Right forelimb (tissue), 1 donor: ENCODE measurements at places on chromosomes 4 and X.

- DNase-seq, result no peak
Measured at GRCh38 chr4:66160606-66161005, 490.3 kb upstream of the EPHA5 start.

- no peak for DNase-seq
Measured at GRCh38 chr4:112340023-112340422, 42.9 kb downstream of the ALPK1 start.

- DNase-seq, result no peak
Measured at GRCh38 chrX:16589211-16589610, 60.7 kb upstream of the S100G start.

DNA sequence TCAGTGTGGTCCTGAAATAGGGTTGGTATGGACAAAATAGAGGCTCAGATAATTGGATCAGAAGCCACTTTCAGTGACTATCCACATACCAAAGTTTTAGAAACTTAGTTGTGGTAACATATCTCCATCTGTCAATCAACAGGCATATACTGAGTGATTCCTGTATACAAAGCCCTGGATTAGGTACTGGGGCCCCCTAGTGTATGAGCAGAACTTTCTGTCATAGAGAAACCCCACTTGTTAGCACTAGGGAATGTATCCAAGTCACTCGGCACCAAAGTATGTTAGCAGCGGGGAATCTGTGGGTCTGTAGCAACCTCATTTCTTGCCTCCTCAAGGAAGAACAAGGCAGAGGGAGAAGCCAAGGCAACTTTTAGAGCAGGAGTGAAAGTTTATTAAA lies 50.7 kb downstream of the MAP7D3 start:
- DNase-seq, result no peak
